ENCODE measurements at places on chromosomes 5 and 9. TPM values are rescaled to one million over a fixed set of nuclear protein-coding genes. Genes with fewer than 3 reads are reported as not detected.

SIT1 gene
- 0.82 TPM for total RNA-seq

LIFR gene
- 206 TPM for total RNA-seq

LCN1 gene
- total RNA-seq = not detected

DAB2IP gene
- 6.3 TPM for total RNA-seq

SNCAIP gene
- 6.7 TPM for total RNA-seq

WDR38 gene
- not detected for total RNA-seq

PCDHB14 gene
- 2.2 TPM for total RNA-seq

MPDZ gene
- 67.8 TPM for total RNA-seq

LURAP1L gene
- total RNA-seq = 15.1 TPM

PRRX2 gene
- 7.1 TPM for total RNA-seq

LPAR1 gene
- total RNA-seq = 61.1 TPM

RNF145 gene
- 41.6 TPM for total RNA-seq
